Body of pancreas (tissue), 4 donors: ENCODE measurements at places on chromosomes 1 and 21. TPM values are rescaled to one million over a fixed set of nuclear protein-coding genes. Genes with fewer than 3 reads are reported as not detected.
A peak's percentile ranks its signal among the peaks of the same experiment; 100 is the strongest.

GRCh38 chr1:168375566-168376300 lies 95.1 kb downstream of the TBX19 start:
- no peak for DNase-seq

- DNase-seq = no peak
These were observed 226.5 kb downstream of the SMYD3 start for GRCh38 chr1:246280551-246280950.

DNA sequence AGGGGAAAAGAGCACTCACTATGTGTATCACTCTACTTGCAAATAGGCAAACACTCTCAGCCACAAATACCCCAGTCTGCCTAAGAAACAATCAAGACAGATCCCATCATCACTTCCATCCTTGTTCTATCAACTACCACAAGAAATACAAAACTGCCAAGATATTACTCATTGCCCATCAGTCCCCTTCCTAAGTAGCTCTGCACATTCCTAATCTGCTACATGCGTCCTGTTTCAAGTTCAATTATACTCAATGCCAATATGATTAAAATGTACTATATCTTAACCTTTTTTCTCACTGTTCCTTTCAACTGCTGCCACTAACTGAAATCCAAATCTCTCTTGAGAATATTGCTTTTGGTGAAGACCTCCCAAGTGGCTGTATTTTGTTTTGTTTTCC lies 1688.4 kb downstream of the PLA2G4A start:
- DNase-seq = no peak

GRCh38 chr1:151058692-151059091 lies 730 bp downstream of the CDC42SE1 start:
- DNase-seq = peak; percentile 77

GRCh38 chr1:151511636-151512215 lies 539 bp downstream of the CGN start:
- DNase-seq = peak; percentile 66

DNA sequence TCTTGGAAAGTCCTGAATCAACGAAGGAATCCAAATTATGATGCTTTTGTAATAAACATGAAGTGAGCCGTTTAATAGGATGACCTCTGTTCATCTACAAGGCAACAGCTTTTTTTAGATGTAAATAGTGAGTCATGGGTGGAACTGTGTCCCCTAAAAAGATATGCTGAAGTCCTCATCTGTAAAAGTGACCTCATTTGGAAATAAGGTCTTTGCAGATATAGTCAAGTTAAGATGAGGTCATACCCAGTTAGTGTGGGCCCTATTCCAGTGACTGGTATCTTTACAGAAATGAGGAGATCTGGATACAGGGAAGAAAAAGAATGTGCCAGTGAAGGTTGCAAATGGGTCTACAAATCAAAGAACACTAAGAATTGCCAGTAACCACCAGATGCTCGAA lies 1287.3 kb upstream of the ADGRL4 start:
- DNase-seq = no peak

GRCh38 chr1:69661686-69662085 lies 94.0 kb downstream of the LRRC7 start:
- DNase-seq = no peak

DNA sequence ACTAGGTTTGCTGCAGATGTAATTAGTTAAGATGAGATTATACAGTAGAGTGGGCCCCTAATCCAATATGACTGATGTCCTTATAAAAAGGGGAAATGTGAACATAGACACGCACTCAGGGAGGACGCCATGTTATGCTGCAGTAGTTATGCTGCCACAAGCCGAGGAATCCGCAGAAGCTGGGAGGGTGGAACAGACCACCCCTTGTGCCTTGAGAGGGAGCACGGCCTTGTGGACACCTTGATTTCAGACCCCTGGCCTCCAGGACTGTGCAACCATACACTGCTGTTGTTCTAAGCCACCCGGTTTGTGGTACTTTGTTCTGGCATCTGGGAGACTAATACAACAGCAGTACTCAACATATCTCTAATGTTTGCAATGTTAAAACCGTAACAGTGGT lies 57.9 kb upstream of the HIVEP3 start:
- no peak for DNase-seq

DNA sequence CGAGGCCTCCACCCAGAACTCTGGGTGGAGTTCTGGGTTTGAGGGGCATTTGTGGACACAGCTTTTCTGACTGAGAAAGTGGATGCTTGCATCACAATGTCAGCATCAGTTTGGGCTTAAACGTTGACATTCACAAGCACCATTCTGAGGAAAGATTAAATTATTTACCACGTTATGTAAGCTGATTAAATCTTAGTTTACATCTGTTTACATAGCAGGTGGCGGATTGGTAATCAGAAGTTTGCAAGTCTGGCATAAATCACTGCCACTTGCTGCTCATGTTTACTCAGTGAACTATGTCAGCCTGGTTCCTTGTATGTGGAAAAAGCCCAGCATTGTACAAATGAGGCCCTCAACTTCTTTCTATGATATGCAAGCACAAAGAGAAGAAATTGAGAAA lies 310.1 kb downstream of the PAPPA2 start:
- DNase-seq = no peak

DNA sequence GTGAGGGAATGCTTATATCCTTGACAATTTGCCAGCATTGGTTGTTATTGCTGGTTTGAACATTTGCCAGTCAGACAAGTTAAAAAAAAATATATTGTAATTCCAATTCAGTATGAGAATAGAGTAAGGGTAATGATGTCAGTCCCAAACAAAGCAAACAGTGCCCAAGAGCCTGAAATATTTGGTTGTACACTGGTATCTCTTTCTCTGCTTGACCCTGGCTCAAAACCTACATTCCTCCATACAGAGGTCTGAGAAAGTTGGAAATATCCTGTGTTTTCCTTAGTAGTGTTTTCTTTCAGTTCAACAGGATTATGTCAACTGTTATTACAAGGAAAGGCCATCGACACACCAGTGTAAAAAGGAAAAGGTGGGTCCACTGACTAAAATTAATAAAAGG lies 145.6 kb downstream of the MRPL39 start:
- DNase-seq = no peak

DNA sequence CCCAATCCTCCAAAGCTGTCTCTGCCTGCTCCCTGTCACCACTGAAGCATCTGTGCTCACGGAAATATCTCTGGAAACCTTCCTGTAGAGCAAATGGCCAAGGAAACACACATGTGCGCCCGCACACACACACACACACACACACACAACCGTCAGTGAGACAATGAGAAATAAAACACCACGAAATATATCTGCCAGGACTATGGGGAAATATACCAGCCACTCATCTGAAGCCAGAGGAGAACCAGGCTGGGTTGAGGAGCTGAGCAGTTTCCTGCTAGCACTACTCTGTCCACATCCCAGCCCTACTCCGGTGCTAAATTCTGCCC lies 25.1 kb upstream of the PLXNA2 start:
- DNase-seq = no peak

DNA sequence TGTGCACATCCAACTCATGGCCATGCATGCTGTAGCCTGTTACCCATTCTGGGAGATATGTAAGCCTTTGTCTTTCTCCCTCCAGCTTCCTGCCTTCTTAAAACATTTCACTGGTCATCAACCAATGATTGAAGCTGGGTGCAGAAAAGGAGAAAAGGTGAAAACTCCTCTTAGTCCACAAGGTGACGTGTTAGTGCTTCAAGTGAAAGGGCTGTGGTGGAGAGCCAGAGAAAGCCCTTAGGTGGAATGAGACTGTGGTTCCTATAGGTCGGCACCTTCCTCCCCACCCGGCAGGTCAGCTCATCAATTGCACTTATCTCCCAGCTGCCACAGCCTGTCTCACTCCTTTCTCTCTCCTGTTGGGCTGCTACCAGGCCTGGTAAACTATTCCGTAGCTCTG lies 30.4 kb downstream of the ERG start:
- DNase-seq = no peak

DNA sequence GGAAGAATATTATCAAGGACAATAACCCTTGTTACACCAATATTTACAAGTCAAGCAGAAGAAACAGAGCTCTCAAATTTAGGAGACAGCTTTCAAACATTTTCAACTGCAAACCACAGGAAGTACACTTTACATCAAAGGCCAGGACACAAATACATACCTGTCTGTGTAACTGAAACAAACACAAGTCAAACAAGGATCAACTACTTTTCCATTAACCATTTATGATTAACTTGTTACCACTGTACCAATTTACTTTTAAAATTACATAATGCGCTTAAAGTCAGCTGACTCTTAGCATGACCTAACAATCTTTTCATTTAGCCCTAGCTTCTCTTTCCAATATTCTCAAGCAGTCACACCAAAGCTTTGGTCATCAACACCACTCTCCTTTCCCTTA lies 43.5 kb downstream of the TRIM33 start:
- DNase-seq = no peak

DNA sequence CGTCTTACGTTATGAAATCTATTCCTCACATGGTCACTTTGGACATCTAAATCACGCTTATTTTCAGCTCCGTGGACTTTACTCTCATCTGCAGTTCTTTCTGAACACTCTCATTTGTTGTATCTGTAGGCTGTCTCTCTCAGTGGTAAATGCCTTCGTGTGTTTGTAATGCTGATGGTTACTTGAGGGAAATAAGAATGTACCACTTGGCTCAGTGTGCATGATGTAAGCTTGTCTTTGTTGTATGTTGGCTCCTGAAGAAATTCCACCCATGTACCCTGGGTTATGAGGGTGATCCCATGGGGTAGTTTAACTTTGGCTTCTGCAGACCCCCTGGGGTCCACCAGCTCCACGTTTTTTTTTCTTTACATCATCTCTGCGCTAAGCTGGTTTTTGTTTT lies 378.4 kb downstream of the SETD4 start:
- DNase-seq = no peak

DNA sequence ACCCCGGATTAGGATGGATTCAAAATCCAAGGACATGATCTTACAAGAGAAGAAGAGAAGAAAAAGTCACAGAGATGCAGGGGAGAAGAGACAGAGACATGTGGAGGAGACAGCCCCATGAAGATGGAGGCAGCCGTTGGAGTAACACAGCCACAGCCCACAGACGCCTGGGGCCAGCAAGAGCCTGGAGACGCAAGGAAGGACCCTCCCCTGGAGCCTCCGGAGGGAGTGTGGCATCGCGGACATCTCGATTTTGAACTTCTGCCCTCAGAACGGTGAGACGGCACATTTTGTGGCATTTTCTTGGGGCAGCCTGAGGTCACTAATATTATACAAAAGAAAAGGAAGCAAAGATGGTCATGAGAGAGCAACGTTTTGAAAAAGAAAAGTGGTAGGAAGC lies 28.8 kb downstream of the ABCG1 start:
- DNase-seq = no peak

DNA sequence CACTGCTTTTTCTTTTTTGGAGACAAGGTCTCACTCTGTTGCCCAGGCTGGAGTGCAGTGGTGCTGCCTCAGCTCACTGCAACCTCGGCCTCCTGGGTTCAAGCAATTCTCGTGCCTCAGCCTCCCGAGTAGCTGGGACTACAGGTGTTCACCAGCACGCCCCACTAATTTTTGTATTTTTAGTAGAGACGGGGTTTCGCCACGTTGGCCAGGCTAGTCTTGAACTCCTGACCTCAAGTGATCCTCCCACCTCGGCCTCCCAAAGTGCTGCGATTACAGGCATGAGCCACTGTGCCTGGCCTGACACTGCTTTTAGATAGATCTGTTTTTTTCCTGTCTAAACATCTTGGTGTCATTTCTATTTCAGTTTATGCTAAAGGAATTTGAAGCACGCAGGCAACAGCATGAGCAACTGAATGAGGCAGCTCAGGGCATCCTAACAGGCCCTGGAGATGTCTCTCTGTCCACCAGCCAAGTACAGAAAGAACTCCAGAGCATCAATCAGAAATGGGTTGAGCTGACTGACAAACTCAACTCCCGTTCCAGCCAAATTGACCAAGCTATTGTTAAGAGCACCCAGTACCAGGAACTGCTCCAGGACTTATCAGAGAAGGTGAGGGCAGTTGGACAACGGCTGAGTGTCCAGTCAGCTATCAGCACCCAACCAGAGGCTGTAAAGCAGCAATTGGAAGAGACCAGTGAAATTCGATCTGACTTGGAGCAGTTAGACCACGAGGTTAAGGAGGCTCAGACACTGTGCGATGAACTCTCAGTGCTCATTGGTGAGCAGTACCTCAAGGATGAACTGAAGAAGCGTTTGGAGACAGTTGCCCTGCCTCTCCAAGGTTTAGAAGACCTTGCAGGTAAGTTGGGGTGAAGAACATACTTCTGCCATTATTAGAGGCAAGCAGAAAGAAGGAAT lies 106.1 kb upstream of the BMP8A start:
- DNase-seq = no peak

DNA sequence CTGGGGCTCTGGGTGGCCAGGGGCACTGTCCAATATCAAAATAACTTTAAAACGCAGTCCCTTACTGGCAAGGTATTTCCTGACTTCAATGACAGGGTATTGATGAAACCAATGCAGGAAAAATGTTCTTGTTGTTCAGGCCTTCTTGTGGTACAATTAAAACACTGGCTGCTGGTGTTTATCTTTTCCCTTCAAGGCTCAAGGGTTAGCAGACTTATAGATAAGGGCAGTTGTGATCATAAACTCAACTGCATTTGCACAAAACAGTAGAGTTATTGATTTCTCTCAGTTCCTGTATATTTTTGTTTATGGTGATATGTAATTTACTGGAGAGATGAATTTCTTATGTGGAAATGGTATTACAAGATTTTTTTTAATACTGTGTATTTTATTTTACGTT lies 2.7 kb upstream of the CD84 start:
- DNase-seq = no peak

GRCh38 chr1:221911714-221912113 lies 169.8 kb upstream of the DUSP10 start:
- no peak for DNase-seq

DNA sequence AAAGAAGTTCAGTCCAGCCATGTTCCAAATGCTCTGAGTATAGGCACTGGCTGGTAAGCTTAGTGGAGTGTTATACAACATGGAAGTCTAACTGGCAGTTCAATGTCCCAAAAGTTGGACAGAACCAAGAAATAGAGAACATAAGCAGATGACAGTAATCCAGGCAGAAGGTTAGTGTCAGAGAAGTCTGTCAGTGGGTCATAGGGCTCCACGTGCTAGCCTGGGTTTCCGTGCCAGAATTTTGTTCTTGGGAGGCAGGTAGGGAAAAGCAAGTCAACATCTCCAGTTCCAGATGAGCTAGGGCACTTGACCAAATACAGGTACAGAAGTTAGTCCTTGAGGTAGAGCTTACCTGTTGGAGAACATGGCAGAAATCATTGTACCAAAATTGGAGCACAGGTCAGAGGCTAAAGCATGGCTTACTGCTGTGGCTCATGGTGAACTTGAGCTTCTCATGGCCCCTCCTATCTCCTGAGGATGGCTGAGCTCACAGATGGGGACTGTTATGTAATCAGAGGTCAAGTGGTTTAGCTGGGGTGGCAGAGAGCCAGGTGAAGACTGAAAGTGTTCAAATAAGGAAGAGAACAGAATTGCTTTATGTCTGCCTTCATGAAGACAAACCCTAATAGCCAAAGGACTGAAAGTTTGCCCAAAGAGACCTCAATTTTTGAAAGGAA lies 170.8 kb downstream of the NFIA start:
- peak; percentile 88 for DNase-seq

TNFRSF8 gene
- total RNA-seq = not detected

EPHB2 gene
- total RNA-seq = 2.9 TPM

SIK1 gene
- 43.2 TPM for total RNA-seq

PRAMEF11 gene
- total RNA-seq = not detected

ACAP3 gene
- 53.7 TPM for total RNA-seq

OR2T35 gene
- total RNA-seq = not detected

KCNA3 gene
- total RNA-seq = 1.3 TPM

NBPF6 gene
- not detected for total RNA-seq

PNRC2 gene
- 54.4 TPM for total RNA-seq

KIRREL1 gene
- total RNA-seq = 11.4 TPM
